GOT3 (cell line): ENCODE measurements at places on chromosomes 2 and 18.

GRCh38 chr2:221461901-221462300 is 110.2 kb downstream of the EPHA4 start:
- DNase-seq: no peak

DNA sequence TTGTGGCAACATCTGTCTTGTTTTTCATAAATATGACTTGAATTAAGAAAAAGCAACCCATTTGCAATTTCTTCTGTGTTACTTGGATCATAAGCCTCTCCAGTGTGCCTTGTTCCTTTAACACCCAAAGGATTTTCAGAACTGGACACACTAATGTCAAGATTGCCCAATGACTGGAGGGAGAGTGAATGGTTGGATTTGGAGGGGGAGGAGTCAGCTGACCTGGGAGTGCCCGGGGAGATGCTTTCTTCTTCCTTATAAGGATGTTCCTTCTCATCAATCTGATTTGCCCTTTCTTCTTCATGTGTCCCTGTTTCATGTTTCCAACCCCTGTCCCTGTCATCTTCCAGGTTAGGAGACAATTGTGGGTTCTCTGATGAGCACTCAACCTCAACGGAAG is 48.8 kb downstream of the ALPK2 start:
- no peak for DNase-seq

DNA sequence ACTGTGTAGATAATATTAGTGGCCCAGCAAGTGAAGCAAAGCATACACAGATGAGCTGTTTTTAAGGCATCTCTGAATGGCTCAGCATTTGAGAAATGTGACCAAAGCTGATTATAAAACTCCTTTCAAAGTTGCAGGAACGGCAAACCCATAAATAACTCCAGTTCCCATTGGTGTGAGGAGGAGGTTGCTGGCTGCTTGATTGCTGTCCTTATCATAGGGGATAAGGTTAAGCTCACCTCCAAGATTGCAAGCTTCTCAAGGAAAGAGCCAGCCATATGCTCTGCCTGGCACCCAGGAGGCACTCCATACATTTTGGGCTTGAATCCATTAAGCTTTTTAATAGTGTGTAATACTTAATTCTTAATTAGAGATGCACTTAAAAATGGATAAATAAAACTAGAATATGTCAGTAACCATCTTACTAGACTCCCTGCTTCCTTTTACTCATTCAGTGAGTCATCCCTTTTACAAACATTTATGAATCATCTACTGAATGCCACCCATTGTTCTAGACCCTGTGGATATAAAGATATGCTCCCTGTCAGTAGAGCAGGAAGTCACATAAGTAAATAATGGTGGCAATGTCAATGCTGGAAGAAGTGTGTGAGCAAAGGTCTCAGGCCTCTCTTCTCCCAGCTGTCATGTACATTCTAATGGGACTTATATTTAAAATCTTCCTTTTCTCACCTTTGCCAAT is 99.3 kb downstream of the SPATS2L start:
- peak; percentile 2 for DNase-seq

DNA sequence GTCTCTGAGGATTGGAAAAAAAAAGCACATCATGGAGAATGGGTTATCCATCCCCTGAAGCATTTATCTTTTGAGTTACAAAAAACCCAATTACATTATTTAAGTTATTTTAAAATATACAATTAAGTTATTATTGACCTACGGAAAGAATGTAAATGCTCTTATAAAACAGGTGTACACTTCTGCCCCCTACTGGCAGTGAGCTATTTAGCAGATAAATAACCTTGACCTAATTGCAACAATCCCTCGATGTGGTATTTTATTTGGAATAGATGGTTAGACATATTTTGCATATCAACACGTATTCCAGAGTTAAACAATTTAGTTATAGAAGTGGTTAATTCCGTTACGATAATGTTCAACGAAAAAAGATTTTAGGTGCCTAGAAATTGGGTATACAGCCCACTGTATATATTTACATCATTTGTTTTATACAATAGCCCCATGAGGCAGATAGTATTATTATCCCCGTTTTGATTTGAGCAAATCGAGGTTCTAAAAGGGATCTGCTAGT is 9.1 kb upstream of the DAW1 start:
- DNase-seq: no peak

GRCh38 chr18:49901862-49902340 is 88.6 kb upstream of the ACAA2 start:
- no peak for DNase-seq

- DNase-seq: no peak
These were observed 53.4 kb downstream of the POLR1A start for GRCh38 chr2:86052265-86052664.

GRCh38 chr2:168568476-168569267 is 112.6 kb downstream of the CERS6 start:
- DNase-seq: no peak

DNA sequence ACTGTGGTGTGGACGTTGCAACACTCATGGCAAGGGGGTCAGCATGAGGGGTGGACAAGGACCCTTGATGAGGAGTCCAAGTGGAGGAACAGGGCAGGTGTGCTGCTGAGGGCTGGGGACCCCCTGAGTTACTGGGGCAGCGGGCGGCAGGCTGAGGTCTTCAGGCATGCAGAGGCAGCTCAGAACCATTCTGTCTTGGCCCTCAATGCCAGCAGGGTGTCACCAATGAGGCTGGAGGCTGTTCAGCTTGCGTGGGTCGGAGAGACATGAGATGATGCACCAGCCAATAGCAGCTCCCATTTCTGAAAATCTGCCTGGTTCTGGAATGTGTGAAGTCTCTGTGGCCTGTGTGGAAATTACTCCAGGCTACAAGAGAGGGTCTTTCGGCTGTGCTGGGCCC is 105.4 kb downstream of the INHBB start:
- DNase-seq: no peak

DNA sequence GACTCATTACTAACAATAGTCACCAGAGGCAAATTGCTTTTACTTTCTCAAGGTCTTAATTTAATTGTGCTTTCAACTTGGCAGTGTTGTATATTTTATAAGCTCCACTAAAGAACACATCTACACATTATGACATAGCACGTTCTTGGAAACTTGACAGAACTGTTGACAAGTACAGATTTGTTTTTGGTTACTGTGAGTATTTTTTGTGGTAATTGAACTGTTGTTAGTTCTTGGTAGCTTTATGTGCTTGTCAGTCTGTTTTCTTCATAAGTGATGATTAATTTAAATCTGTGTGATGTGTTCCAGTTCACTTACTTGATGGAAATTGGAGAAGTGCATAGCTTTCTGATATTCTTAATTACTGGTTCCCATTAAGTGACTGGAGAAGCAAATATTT is 63.9 kb downstream of the COMMD1 start:
- DNase-seq: no peak

DNA sequence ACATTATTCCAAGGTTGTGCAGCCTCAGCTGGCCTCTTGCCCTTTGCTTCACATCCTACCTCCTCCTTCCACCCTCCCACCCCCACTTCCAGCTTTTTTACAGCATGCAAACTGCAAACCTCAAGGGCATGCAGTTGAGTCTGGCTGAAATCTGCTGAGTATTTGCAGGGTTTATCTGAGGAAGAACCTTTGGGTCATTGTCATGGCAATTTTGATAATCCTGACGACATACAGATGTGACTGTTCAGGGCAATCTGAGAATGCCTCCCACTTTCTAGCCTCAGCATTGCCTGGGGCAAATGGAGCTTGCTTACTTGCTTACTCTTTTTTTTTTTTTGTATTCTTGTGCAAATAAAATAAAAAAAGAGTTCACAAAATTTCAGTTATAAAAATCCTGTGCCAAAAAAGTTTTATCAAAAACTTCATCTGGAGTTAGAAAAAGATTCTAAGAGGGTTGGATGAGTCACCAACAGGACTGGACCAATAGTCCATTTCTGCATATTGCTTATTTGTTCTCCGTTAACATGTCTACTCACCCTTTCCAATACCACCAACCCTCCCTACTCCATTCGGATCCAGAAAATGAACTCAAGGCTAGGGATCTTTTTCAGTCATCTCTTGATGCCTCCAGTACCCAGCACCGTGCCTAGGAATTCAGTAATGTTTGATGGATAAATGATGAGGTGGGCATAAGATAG is 23.6 kb upstream of the LHCGR start:
- DNase-seq: no peak

- DNase-seq: no peak
These were observed 5.5 kb downstream of the SALL3 start for GRCh38 chr18:78984941-78985784.

GRCh38 chr2:167933097-167933814 is 314.1 kb downstream of the STK39 start:
- DNase-seq: no peak

DNA sequence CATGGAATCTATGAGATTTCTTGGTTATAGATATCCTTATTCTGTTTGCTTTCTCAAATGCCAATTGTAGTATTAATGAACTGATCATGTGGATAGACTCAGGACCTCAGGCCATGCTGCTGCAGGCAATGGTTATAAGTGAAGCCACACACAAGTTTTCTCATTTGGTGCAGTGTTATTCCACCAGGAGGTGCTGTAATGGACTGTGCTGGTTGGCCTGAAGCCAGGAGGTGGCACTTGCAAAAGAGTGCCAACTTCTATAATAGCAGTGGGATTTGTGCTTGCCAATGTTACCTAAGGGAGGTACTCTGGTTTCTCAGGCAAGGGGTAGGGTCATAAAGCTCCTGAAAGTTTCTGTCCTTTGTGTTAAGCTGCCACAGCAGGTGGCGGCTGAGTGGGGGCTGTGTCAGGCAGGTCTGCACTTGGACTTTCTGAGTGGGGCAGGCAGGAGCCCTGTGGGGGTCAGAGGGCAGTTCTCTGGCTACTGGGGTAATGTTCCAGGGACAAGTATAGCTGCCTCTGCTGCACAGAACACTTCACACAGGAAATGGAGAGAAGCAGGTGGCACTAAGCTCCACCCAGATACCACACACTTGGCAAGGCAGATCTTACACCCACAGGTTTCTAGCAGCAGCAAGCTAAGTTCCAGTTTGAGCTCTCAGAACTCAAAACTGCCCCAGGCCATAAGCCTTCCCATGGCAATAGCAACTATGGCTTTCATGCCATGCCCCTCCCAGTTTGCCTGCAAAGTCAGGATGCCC is 352.6 kb upstream of the CWC22 start:
- DNase-seq: no peak

- no peak for DNase-seq
These were observed 676.3 kb downstream of the IRS1 start for GRCh38 chr2:226123300-226123699.

- DNase-seq: peak; percentile 44
These were observed 191.2 kb upstream of the NABP1 start for GRCh38 chr2:191486584-191487320.

- no peak for DNase-seq
These were observed 254.0 kb upstream of the POU3F3 start for GRCh38 chr2:104599787-104600510.

DNA sequence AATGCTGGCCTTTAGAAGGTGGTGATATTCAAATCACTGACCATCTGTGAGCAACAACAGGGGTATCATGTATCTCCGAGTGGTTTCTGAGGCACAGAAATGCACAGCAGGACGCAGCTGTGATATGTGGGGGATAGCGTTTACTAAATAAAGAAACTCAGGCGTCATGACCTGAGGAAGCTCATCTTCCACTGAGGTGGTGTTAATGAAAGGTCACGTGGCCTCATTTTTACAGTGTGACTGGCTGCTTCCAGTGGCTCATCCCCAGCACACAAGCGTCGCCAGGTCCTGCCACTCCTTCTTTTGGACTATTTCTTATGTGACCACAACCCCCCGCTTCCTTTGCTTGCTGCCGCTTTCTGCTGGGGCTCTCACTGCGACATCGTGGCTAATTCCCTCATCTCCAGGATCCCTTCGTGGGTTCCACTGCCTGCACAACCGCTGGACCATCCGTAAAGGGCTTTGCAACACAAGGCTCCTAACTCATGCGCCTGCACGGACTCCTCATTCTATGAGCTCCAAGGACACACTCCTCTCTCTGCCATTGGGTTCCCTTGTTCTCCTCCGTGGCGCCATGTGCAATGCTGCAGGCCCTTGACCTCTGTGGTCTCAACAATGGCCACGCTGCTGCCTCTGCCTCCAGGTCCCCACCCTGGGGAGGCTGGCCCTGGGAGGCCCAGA is 109.3 kb downstream of the MBP start:
- DNase-seq: no peak

GRCh38 chr2:191566344-191566743 is 111.6 kb upstream of the NABP1 start:
- DNase-seq: no peak

DNA sequence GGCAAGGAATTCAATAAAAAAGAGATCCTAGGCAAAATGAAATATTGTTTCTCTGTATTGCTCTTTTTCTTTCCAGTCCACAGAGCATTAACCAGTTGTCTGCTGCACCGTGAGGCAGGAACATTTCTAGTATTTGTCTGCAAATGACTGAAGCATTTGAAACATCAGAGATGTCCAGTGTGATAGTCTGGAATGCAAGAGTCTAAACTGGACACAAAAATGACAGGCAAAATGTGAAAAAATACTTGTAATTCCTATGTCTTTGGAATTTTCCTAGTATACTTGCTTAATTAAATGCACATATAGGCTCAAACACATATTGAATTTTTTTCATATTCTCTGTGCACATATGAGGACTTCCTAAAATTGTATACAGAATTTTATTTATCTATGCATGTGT is 120.5 kb upstream of the SPATS2L start:
- no peak for DNase-seq

DNA sequence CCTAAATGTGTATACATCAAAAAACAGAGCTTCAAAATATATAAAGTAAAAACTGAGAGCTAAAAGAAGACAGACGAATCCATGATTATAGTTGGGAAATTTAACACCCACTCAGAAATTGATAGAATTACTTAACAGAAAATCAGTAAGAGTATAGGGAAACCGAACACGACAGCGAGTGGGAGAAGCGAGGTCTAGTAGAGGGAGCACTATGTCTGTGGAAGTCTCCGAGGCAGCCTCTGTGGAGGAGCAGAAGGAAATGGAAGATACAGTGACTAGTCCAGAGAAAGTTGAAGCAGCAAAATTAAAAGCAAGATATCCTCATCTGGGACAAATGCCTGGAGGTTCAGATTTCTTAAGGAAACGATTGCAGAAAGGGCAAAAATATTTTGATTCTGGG is 38.8 kb downstream of the NMS start:
- no peak for DNase-seq

- DNase-seq: no peak
These were observed 129.5 kb downstream of the FAM124B start for GRCh38 chr2:224272237-224272910.

DNA sequence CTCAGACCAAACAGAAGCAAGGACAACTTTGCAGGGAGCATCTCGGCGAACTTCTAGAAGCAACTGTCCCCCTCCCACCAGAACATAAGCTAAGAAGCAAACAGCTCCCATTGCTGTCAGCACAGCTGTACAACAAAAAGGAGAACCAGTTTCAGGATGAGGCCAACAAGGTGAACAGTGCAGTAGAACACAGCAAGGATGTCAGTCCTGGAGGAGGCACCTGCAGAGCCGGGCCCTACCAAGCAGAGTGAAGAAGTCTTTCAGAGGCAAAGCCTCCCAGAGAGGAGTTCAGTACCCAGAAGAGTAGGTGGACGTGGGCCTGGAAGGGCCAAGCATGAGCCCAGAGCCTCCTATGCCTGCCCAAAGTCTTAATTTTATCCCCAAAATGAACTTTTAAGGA is 1.0 kb downstream of the PASK start:
- DNase-seq: no peak

- no peak for DNase-seq
These were observed 79.7 kb upstream of the TRIB2 start for GRCh38 chr2:12636837-12637581.
